SHP77 treated with DMSO at 0.1 percent for 48 hours (cell line): ENCODE measurements at places on chromosomes 5 and 9.
A peak's percentile ranks its signal among the peaks of the same experiment; 100 is the strongest.

DNA sequence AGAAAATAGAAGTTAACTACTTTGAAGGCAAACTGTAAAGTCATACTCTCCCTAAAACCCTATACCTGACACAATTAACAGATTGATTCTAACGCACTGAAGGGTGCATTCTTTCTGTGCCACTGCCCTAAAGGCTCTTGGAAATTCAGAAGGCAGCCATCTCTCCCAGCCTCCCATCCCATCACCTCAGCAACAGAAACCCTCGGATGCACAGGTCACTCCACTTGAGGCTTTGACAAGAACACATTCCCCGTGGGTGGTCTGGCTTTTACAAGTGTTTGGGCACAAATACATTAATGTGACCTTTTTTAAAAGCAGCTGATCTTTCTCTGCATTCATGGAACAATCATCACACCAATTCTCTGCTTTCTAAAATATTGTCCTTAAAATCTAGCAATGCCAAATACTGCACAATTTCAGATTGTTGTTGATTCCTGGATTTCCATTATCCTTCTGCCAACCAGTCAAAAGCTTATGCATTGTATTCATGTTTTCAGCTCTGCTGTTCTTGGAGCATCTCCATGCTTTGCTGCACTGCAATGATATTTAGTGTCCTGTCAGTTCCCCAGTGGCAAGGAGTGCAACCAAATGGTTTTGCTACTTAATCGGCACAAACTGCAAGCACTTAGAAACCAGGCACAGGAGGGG lies 175.6 kb downstream of the TMEM161B start:
- DNase-seq: no peak

- no peak for DNase-seq
Observed at GRCh38 chr5:137203011-137203632, 296.0 kb downstream of the SPOCK1 start.

GRCh38 chr5:57493034-57493433 lies 10.4 kb upstream of the ACTBL2 start:
- no peak for DNase-seq

GRCh38 chr5:179455320-179455719 lies 95.0 kb upstream of the RUFY1 start:
- no peak for DNase-seq

GRCh38 chr5:73412597-73412988 lies 36.0 kb downstream of the FOXD1 start:
- no peak for DNase-seq

DNA sequence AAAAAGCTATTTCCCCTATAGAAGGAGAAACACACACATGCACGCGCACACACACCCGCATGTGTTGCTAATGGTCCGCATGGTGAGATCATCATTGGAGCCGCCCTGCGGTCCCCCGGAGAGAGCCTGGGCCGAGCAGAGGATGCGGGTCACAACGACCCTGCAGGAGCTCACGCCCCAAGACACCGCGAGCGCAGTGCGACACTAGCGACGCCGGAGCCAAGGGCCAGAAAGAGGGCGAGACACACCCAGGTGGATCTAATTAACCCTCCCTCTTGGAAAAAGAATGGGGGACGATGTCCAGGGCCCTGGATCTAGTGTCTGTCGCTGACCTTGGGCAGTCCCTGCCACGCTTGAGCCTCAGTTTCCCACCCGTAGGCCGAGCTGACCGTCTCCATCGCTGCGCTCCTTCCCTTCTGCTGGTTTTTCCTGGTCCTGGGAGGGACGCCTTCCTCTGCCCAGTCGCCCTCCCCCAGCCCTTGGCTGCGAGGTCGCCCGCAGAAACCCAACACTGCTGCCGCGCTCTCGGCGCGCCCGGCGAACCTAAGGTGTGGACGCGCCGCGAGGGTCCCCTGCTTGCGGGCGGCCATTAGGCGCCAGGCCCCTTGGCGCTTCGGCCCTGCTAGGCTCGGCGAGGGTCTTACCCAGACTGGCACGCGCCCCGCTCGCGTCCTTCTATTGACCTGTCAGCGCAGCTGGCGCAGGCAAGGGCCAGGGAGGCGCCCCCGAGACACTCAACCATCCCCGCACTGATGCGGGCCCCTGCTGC lies 47.5 kb upstream of the RNF20 start:
- peak; percentile 45 for DNase-seq

- no peak for DNase-seq
Observed at GRCh38 chr5:66129144-66129543, 15.0 kb upstream of the SREK1 start.

- DNase-seq: no peak
Observed at GRCh38 chr5:3163626-3164025, 412.1 kb upstream of the IRX2 start.

GRCh38 chr5:135265497-135266302 lies 133.3 kb downstream of the MACROH2A1 start:
- no peak for DNase-seq

GRCh38 chr5:36675282-36675681 lies 68.9 kb downstream of the SLC1A3 start:
- no peak for DNase-seq

DNA sequence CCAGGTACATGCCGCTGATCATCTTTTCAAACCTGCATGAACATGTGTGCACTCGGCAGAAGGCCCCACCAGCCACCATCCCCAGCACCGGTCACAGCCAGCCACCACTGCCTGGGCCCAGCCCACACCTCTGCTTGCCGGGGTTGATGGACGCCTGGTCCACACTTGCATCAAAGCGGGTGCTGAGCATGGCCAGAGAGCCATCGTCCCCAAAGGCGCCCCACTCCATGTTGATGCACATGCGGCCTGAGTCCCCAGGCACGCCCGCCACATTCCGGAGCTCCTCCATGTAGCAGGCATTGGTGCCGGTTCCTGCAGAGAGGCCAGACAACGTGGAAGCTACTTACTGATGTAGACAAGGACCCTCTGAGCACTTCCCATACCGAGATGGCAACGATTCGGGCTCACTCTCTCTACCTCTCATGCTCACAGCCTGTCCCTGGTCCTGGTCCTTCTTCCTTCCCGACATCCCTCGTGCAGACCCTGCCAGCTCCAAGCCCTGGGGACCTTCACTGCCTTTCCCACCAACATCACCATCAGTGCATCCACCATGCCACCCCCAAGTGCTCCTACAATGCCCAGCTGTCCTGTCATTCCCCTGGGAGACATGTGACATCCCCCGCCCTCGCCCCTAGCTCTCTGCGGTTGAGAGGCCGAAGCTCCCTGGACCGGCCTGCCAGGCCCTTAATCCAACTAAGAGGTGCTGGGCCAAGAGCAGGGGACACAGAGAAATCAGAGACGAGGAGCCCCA lies 17.2 kb downstream of the HK3 start:
- DNase-seq: no peak

- no peak for DNase-seq
Observed at GRCh38 chr9:134618833-134619447, 22.7 kb upstream of the COL5A1 start.

- no peak for DNase-seq
Observed at GRCh38 chr9:113645227-113645977, 181.9 kb downstream of the RGS3 start.

GRCh38 chr9:2066312-2067273 lies 51.4 kb downstream of the SMARCA2 start:
- DNase-seq: no peak

GRCh38 chr9:93107151-93107824 lies 11.3 kb downstream of the CARD19 start:
- no peak for DNase-seq

GRCh38 chr5:399296-400281 lies 43.4 kb upstream of the EXOC3 start:
- DNase-seq: peak; percentile 97

DNA sequence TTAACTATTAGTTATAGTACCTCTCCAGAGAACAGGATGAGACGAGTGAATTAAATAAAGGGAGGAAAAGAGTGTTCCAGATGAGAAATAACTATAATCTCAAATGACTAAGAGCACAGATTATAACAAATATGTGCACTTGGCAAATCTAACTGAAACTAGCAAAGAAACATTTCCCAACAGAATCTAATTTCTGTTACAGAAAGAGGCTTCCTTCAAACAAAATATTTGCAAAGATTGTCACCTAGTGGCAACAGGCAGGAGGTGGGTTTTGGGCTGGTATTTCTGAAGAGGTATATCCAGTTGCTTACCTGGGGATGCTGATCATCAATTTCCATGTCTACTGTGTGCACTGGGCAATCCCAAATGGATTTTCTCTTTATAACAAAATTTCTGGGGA lies 5.6 kb upstream of the SPDL1 start:
- no peak for DNase-seq

DNA sequence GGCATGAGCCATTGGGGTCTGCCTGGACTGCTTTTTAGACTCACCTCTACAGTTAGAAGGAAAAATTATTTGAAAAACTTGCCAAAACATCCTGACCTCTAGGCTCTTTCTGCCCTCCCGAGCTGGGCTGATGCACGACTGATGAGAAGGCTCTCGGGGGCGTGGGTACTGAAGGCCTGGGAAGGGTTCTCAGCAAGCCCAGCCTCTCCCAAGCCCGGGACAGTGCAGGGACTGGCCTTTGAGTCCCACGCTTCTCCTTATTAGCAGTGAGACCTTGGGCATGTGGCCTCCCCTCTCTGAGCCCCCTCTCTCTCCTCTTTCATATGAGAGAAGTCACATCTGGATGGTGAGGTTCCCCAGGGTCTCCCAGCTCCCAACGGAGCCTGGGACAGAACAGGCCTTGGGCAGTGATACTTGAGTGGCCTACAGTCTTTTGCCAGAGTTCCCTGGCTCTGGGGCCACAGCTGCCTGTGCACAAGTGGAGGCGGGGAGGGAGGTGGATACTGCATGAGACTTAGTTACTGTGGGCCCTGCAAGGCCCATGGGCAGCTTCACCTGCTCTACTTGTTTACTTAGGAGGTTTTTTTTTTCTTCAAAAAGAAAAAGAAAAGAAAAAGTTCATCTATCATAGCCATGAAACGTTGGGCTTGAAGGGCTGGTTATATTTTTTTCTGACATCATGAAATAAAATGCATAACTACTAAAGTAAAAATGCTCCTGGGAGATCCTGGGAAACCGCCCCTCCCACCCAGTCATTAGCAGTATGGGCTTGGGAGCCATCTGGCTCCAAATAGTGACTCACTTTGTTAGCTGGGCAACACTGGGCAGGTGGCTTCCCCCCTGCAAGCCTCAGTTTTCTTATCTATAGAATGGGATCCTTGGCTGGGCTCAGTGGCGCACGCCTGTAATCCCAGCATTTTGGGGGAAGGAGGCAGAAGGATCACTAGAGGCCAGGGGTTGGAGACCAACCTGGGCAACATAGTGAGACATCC lies 139.4 kb downstream of the GAPVD1 start:
- no peak for DNase-seq

- DNase-seq: no peak
Observed at GRCh38 chr5:95986937-95987520, 25.4 kb upstream of the ELL2 start.

GRCh38 chr9:124652615-124653393 lies 118.3 kb downstream of the NR6A1 start:
- DNase-seq: peak; percentile 1

- DNase-seq: no peak
Observed at GRCh38 chr5:55771175-55771655, 33.4 kb downstream of the DDX4 start.

- no peak for DNase-seq
Observed at GRCh38 chr9:123250504-123250903, 17.9 kb downstream of the STRBP start.

GRCh38 chr9:23821375-23822181 lies 4.5 kb downstream of the ELAVL2 start:
- DNase-seq: peak; percentile 32

GRCh38 chr5:78095125-78095524 lies 199.4 kb downstream of the AP3B1 start:
- no peak for DNase-seq

- DNase-seq: no peak
Observed at GRCh38 chr9:30482499-30482898, 1901.9 kb upstream of the ACO1 start.

DNA sequence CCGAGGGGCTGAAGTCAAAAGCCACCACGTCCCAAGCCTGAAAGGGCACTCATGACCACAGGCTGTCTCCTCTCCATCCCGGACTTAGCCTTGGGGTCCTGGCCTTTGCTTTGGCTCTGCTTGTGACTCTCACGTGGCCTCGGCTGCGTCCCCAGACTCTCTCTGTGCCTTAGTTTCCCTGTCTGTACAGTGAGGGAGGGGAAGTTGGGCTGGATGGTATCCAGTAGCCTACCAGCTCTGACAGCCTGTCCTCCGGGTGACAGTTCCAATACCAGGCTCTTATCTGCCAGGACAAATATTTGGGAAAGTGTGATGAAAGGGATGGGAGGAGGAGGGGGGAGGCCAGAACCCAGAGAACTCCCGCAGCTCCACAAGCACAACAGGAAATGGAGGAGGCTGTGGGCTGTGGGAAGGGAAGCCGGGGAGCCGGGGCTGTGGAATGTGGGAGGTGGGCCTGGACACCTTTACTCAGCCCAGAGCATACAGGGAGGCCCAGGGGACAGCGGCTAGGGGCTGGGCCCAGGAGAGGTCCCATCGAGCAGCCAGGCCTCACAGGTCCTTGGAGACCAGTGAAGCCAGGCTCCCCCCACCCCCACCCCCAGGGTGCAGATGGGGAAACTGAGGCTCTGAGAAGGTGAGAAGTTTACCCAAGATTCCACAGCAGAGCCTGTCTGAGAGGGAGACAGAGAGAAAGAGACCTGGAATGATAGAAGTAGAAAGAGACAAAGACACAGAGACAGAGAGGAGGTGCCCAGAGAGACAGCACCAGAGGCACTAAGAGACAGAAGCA lies 18.3 kb downstream of the PDGFRB start:
- no peak for DNase-seq

- DNase-seq: peak; percentile 79
Observed at GRCh38 chr9:111891910-111892499, 4.6 kb upstream of the UGCG start.

DNA sequence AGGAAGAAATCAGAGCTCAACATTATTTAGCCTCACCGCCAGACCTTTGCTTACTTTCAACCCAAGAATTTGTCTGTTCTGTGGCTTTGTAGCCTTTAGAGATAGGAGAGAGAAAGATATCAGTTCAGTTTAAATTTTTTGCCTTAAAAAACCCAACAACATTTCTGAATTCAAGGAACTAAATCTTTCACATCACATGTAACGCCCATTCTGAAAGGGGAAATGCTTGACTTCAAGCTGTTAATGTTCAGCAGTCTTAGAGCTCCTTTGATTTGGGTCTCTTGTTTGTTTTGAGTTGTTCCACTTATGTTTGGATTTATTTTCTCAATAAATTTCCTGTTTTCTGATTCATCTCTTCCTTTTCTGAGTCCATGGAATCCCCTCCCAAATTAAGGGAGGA lies 294.5 kb downstream of the ARHGAP26 start:
- no peak for DNase-seq

GRCh38 chr9:26462751-26463150 lies 429.9 kb downstream of the CAAP1 start:
- no peak for DNase-seq

GRCh38 chr9:33151007-33151557 lies 16.1 kb downstream of the B4GALT1 start:
- no peak for DNase-seq

GRCh38 chr5:61570767-61571166 lies 238.7 kb downstream of the ZSWIM6 start:
- DNase-seq: no peak

GRCh38 chr5:148146487-148146886 lies 21.9 kb upstream of the SPINK14 start:
- DNase-seq: no peak

DNA sequence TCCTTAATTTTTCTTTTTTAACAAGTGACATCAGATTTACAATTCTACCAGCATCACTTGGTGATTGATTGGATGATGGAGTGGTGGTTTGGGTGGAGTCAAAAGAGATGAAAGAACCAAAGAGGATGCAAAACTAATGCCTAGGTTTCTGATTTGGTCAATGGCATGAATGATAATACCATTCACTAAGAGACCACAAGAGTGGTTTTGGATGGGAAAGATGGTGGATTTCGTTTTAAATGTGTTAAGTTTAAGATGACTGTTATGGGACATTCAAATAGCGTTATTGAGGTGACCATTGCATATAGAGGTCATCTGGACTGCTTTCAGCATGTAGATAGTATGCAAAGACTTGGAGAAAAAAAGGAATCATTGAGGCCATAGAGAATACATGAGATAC lies 3.6 kb downstream of the SMC5 start:
- DNase-seq: no peak
